ENCODE measurements at places on chromosomes 3 and 15. TPM values are rescaled to one million over a fixed set of nuclear protein-coding genes. Genes with fewer than 3 reads are reported as not detected.

CNOT10 gene
- 28.7 TPM for polyA plus RNA-seq

ANKRD34C gene
- polyA plus RNA-seq = not detected

PRSS50 gene
- polyA plus RNA-seq = not detected

DNA sequence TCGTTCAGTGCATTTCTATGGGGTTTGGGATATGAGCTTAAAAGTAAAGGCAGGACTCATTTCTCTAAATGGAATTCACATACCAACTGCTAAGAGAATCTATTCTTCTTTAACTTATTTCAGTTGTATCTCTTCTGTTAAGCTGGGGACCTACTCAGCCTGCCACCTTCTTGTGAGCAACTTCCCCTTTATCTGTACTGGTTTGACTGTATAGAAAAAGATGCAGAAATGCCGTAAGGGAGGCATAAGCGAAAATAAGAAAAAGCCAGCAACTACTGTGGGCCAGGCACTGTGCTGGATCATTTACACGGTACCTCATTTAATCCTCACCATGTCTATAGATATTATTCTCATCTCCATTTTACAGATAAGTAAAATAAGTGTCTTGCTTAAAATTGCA lies 38.4 kb downstream of the RBMS3 start:
- DNase-seq = no peak

GRCh38 chr15:68765602-68766368 lies 54.9 kb downstream of the ANP32A start:
- DNase-seq = no peak

GRCh38 chr3:122030381-122031122 lies 8.5 kb upstream of the ILDR1 start:
- no peak for DNase-seq

DNA sequence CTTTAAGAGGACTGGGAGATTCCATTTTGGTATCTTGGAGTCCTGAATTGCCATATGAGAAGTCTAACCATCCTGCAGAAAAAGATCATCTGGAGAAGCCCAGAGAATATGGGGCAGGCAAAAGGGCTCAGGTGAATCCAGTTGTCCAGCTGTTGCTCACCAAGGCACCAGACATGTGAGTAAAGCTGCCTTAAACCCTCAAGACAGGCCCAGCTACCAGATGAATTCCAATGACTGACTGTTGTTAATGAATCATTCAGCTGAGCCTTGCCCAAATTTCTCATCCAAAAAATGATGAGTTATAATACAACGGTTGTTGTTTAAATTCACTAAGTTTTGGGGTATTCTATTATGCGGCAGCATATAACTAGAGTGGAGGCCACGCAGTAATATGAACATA lies 22.0 kb upstream of the NANOGP8 start:
- DNase-seq = no peak
